Stimulated activated CD8-positive, alpha-beta memory T cell treated with anti-CD3 and anti-CD28 coated beads, Interleukin-4, amount 100 ng/mL, for 4 hours (primary cell): ENCODE measurements at places on chromosomes 3 and 15.

DNA sequence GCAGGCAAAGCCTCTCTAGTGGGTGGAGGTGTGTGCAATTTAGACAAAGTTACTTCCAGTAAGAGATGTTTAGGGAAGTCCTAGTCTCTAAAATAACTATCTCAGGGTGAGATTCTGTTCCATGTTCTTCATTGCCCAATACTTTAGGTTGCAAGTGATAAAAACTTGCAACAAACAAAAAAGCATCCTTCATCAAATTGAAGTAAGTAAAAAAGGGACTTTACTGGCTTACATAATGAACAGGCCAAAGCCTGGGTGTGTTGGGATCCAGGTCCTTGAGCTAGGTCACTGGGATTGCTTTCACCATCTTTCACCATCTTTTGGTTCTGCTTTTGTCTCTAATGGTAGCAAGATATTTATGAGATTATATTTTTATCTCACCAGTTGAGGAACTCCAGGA lies 38.3 kb downstream of the CX3CR1 start:
- DNase-seq, result no peak

DNA sequence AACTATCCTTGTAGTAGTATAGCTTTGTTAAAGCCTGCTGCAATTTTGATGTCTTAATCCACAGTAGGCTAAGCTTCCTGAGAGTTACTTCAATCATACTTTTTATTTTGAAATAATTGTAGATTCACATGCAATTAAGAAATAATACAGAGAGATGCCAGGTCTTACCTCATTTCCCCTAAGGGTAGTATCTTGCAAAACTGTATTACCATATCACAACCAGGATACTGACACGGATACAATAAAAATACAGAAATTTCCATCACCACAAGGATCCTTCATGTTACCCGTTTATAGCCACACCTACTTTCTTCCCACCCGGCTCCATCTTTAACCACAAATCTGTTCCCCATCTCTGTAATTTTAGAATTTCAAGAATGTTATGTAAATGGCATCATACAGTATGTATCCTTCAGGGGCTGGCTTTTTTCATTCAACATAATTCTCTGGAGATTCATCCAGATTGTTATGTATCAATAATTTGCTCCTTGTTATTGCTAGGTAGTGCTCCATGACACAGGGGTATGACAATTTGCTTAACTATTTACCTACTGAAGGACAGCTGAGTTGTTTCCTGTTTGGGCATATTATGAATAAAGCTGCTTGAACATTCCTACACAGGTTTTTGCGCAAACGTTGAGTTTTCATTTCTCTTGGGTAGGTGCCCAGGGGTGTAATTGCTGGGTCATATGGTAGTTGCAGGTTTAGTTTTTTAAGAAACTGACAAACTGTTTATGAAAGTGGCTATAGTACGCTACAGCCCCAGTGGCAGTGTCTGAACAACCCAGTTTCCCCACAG lies 21.6 kb downstream of the BDH1 start:
- DNase-seq, result no peak

- no peak for DNase-seq
Measured at GRCh38 chr3:62558549-62559112, 185.3 kb upstream of the FEZF2 start.

GRCh38 chr3:48240000-48240963 lies 622 bp upstream of the ZNF589 start:
- no peak for DNase-seq
